ENCODE measurements at places on chromosomes 4 and X. TPM values are rescaled to one million over a fixed set of nuclear protein-coding genes. Genes with fewer than 3 reads are reported as not detected.

PCDH19 gene
- 0.10 TPM for polyA plus RNA-seq

MAP3K15 gene
- 0.33 TPM for polyA plus RNA-seq

USP17L18 gene
- polyA plus RNA-seq, result not detected

MAGED4B gene
- not detected for polyA plus RNA-seq

DCK gene
- polyA plus RNA-seq, result 21.0 TPM

NR3C2 gene
- polyA plus RNA-seq, result 3.4 TPM

RASL11B gene
- polyA plus RNA-seq, result 4.8 TPM

NPY1R gene
- polyA plus RNA-seq, result 112 TPM

TAF7L gene
- not detected for polyA plus RNA-seq

PCDH7 gene
- polyA plus RNA-seq, result 24.9 TPM

TRIML2 gene
- not detected for polyA plus RNA-seq

MAGIX gene
- polyA plus RNA-seq, result 4.9 TPM

CACNA1F gene
- polyA plus RNA-seq, result 0.38 TPM

NXF2 gene
- not detected for polyA plus RNA-seq

BMP15 gene
- polyA plus RNA-seq, result not detected

CSAG2 gene
- not detected for polyA plus RNA-seq

MTMR8 gene
- polyA plus RNA-seq, result 3.6 TPM

HGFAC gene
- polyA plus RNA-seq, result 1.5 TPM

All from aorta (tissue), 5 donors.